ENCODE measurements at places on chromosomes 7 and 10. TPM values are rescaled to one million over a fixed set of nuclear protein-coding genes. Genes with fewer than 3 reads are reported as not detected.

DNA sequence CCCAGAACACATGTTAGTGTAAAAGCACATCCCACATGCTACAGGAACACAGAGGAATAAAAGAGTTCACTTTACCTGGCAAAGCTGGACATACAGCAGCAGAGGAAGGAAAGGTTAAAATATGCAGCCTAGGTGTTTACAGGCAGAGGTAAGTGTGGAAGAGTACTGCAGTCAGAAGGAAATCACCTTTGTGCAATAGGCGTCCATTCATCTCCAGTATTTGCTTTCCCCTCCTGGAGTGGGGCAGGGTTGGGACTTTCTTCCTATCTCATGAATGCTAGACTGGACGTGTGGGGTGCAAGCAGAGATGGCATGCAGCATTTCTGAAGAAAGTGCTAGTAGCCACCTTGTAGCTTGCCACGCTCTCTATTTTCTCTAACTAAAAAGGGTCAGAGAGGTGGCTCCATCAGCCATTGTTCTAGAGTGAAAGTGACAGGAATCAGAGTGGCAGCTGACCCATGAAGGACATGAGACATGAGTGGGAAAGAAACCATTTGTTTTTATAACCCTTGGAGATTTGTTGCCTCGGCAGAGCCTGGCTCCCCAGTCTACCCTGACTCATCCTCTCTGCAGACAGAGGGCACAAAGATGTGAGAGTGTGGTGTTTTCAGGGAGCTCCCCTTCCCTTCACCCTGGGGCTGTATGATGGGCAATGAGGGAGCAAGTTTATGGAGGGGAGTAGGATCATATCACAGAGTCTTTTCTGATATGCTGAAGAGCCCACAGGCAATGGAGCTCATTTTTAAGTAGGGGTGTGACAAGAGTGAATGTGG, 101.2 kb upstream of the SEC61G start:
- DNase-seq = peak; percentile 31
- peaks cover 11% of the 10 kb centered on the region for H3K27me3 ChIP-seq
- H3K4me1 ChIP-seq = peaks cover 4% of the 10 kb centered on the region
- H3K27ac ChIP-seq = no peak overlapping the region

DNA sequence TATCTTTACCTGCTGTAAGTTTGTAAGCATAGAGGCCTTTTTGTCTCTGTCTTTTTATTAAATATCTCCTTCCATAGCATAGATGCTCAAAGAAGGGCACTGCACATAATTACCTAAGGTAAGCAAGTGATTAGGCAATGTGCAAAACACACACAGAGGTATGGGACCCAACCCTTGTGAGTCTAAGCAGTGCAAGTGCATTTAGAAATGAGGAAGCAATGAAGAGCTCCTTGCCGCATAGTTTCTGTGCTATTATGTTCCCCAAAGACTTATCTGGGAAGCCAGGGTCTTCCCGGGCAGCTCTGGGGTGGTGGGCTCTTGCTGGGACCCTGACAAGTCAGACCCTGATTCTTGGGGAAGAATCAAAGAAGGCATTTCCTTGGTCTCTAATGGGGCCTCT, 13.5 kb upstream of the MGAM2 start:
- H3K27ac ChIP-seq = no peak overlapping the region
- no peak overlapping the region for H3K4me3 ChIP-seq
- no peaks in the 10 kb centered on the region for H3K27me3 ChIP-seq
- no peak for DNase-seq

GRCh38 chr7:127885843-127886242, 145.4 kb downstream of the LRRC4 start:
- DNase-seq = peak; percentile 78
- peaks cover 13% of the 10 kb centered on the region for H3K4me1 ChIP-seq
- H3K36me3 ChIP-seq = peaks cover 11% of the 10 kb centered on the region
- H3K27ac ChIP-seq = no peak overlapping the region
- H3K4me3 ChIP-seq = no peak overlapping the region

DNA sequence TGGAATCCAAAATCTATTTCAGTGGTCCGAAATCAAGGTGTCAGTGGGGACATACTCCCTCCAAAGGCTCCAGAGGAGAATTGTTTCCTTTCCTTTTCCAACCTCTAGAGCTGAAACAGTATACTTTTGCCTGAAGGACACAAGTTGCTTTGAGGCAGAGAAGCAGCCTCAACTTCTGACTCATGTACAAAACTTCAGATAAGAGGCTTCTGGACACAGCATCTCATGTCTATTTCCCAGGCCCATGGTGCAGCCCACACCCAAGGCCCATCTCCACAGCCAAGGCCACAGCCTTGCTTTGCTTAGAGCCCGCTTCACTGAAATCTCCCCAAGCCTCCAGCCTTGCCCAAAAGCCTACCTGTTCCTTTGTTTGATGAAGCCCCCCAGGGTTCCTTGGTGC, 68.9 kb downstream of the ZNF467 start:
- no peak overlapping the region for H3K4me3 ChIP-seq
- no peaks in the 10 kb centered on the region for H3K4me1 ChIP-seq
- H3K27me3 ChIP-seq = no peaks in the 10 kb centered on the region

GRCh38 chr7:73977619-73978618, 50.1 kb upstream of the ELN start:
- H3K27ac ChIP-seq = no peak overlapping the region
- DNase-seq = no peak
- H3K36me3 ChIP-seq = no peaks in the 10 kb centered on the region
- no peak overlapping the region for H3K4me3 ChIP-seq
- H3K27me3 ChIP-seq = no peaks in the 10 kb centered on the region
- no peaks in the 10 kb centered on the region for H3K4me1 ChIP-seq

DNA sequence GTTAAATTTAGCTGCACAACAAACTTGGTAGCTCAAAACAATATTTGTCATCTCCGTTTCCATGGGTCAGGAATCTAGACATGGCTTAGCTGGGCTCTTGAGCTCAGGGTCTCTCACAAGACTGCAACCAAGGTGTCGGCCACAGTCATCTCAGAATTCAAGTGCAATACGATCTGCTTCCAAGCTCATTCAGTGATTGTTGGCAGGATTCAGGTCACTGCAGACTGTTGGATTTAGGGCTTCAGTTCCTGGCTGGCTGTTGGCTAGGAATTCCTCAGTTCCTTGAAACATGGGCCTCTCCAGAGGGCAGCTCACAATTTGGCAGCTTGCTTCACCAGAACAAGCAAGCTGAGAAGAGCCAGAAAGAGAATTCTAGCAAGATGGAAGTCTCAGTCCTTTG, 17.5 kb upstream of the CHST3 start:
- no peak overlapping the region for H3K27ac ChIP-seq
- no peaks in the 10 kb centered on the region for H3K4me1 ChIP-seq
- peaks cover 26% of the 10 kb centered on the region for H3K27me3 ChIP-seq
- no peaks in the 10 kb centered on the region for H3K36me3 ChIP-seq
- H3K4me3 ChIP-seq = no peak overlapping the region

- no peak overlapping the region for H3K4me3 ChIP-seq
- H3K27ac ChIP-seq = no peak overlapping the region
- peak; percentile 41 for DNase-seq
- H3K36me3 ChIP-seq = no peaks in the 10 kb centered on the region
- peaks cover 8% of the 10 kb centered on the region for H3K27me3 ChIP-seq
Observed at GRCh38 chr10:43292755-43293676, 26.2 kb upstream of the RASGEF1A start.

DNA sequence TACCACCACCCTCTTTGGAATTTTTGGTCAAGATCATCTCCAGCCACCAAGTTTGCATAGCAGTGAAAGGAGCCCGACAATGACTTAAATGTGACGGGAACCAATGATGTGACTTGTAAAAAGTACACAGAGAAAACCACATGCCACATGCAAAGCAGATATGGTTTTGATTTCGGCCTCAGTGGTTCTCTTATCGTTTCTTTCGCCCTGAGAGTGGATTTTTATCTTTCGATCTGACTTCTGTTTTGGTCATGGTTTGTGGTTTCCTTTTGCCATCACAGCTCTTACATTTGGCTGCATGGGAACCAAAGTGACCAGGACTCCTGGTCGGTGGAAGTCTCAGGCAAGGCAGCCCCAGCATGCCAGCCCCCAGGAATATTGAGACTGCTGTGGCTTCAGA, 31.5 kb downstream of the TCF7L2 start:
- H3K27me3 ChIP-seq = no peaks in the 10 kb centered on the region
- H3K27ac ChIP-seq = no peak overlapping the region

DNA sequence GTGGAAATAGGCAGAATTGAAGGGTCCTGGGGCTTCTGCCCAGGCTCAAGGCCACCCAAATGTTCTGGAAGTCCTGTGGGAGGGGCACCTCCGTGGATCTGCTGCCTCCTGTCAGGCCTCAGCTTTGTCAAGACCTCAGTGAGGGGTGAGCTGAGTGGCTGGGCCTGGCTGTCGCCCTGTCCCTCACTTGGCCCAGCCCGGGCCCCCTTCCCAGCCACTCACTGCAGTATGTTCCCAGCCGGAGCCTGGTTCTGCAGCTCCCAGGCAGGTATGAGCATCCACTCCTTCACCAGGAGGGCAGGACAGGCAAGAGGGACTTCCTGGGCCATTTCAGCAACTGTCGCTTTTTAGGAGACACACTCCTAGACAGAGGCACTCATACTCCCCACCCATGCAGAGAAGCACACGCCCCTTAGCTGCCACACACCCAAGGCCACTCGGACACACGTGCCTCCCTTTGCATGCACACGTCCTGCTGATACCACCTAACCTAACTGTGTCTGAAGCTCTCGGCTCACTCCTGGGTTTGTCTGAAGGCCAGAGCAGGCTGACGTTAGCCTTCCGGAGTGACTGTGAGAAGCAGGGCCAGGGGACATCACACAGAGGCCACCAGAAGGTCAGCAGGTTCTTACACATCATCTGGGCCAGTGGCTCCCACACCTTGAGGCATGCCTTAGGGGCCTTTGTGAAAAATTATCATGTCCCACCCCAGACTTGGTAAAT, 72.2 kb upstream of the COL13A1 start:
- H3K36me3 ChIP-seq = no peaks in the 10 kb centered on the region
- H3K27me3 ChIP-seq = no peaks in the 10 kb centered on the region
- H3K4me1 ChIP-seq = peaks cover 47% of the 10 kb centered on the region
- no peak overlapping the region for H3K4me3 ChIP-seq

DNA sequence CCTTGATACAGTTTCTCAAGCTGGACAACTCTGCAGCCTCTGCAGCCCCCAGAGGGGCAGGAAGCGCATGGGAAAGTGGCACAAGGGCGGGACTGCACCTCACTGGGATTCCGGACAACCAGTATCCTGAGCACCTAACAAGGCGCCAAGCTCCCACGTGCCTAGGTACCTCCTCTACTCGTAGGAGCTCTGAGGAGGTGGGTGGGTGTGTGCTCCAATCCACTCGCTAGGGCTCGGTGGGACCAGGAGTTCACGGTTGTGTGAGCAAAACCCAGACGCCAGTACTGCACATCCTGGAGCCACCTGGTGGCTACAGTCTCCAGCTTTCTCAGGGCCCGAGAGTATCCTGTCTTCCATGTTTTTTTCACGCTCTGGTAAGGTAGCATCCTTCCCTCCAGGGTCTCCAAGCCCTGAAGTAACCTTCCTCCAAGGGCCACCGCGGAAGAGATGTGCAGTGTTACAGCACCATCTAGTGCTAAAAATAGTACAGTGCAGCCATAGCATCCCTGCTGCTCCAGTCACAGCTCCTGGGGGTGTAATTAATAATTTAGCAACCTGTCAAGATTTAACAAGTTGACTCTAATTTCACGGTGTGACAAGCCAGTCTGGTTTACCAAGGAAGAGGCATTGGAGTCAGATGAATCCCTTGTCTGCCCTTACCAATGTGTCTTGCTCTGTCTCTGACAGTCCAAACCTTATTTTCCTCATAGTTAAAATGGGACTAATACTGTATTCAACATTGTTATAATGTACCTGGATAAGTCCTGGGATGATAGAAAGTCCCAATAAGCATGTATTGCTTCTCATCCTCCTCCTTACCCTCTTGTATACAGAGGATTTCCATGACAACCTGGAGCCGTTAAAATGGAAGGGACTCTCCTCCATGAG, 70.4 kb downstream of the HERPUD2 start:
- no peaks in the 10 kb centered on the region for H3K4me1 ChIP-seq
- H3K36me3 ChIP-seq = peaks cover 3% of the 10 kb centered on the region
- peak; percentile 29 for DNase-seq
- H3K4me3 ChIP-seq = no peak overlapping the region
- H3K27me3 ChIP-seq = no peaks in the 10 kb centered on the region
- H3K27ac ChIP-seq = no peak overlapping the region

DNA sequence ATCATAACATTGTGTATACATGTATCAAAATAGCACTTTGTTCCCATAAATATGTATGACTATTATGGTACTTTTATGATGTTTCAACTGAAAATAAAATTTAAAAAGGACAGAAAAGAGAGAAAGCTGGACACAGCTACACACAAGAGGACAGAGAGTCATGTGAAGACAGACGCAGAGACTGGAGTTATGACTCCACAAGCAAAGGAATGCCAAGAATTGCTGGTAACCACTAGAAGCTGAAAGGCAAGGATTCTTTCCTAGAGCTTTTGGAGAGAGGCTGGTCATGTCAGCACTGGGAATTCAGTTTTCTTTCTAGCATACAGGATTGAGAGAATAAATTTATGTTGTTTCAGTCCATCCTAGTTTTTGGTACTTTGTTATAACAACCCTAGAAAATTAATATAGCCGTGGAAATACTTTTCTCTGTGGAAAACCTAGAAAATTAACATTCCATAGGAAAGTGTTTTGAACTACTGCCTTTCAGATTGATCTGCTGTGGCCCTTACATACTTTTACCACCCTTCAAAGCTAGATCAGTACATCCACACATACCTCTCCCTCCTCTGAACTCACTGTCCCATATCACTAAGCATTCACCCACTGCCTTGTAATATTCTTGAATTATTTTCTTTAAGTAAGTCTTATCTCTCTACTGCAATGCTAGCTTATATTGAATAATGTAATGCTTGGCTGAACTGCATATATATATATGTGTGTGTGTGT, 575.3 kb downstream of the IPMK start:
- peaks cover 4% of the 10 kb centered on the region for H3K4me1 ChIP-seq
- H3K4me3 ChIP-seq = no peak overlapping the region
- no peaks in the 10 kb centered on the region for H3K27me3 ChIP-seq
- H3K27ac ChIP-seq = peak overlapping the region; percentile 49

- H3K27ac ChIP-seq = no peak overlapping the region
- no peaks in the 10 kb centered on the region for H3K27me3 ChIP-seq
- DNase-seq = no peak
- no peaks in the 10 kb centered on the region for H3K36me3 ChIP-seq
- H3K4me3 ChIP-seq = no peak overlapping the region
- H3K4me1 ChIP-seq = no peaks in the 10 kb centered on the region
Observed at GRCh38 chr7:13198036-13198435, 510.6 kb downstream of the ARL4A start.

DNA sequence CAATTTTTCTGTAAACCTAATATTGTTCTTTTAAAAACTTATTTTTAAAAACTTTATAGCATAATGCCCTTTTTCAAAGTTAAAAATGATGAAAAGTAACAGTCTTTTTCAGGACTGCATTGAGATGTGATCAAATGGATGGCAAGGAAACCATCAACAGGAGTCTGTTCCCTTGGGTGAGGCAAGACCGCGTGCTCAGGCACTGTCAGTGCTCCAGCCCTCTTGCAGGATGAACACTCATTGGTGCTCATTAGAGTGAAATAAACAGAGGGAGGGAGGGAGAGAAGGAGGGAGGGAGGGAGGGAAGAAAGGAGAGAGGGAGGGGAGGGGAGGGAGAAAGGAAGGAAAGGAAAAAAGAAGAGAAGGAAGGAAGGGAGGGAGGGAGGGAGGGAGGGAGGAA, 145.7 kb upstream of the CHST15 start:
- no peak for DNase-seq
- no peaks in the 10 kb centered on the region for H3K36me3 ChIP-seq
- no peaks in the 10 kb centered on the region for H3K27me3 ChIP-seq
- H3K4me1 ChIP-seq = no peaks in the 10 kb centered on the region
- no peak overlapping the region for H3K27ac ChIP-seq
- no peak overlapping the region for H3K4me3 ChIP-seq

Gene OPN1SW
- total RNA-seq = not detected

Gene TSPAN33
- 0.36 TPM for total RNA-seq

Gene HOXA9
- 0.28 TPM for total RNA-seq

Gene GPR158
- total RNA-seq = not detected

Gene AGMO
- not detected for total RNA-seq

Gene CPED1
- total RNA-seq = 96.8 TPM

Gene ZNF282
- 6.7 TPM for total RNA-seq

Gene CUEDC2
- total RNA-seq = 55.7 TPM
